ENCODE measurements at places on chromosomes 12 and 14.

- no peak for DNase-seq
These were observed 43.8 kb downstream of the EVL start for GRCh38 chr14:100108840-100109593.

- DNase-seq, result no peak
These were observed 55.3 kb downstream of the GALNT16 start for GRCh38 chr14:69315301-69315700.

DNA sequence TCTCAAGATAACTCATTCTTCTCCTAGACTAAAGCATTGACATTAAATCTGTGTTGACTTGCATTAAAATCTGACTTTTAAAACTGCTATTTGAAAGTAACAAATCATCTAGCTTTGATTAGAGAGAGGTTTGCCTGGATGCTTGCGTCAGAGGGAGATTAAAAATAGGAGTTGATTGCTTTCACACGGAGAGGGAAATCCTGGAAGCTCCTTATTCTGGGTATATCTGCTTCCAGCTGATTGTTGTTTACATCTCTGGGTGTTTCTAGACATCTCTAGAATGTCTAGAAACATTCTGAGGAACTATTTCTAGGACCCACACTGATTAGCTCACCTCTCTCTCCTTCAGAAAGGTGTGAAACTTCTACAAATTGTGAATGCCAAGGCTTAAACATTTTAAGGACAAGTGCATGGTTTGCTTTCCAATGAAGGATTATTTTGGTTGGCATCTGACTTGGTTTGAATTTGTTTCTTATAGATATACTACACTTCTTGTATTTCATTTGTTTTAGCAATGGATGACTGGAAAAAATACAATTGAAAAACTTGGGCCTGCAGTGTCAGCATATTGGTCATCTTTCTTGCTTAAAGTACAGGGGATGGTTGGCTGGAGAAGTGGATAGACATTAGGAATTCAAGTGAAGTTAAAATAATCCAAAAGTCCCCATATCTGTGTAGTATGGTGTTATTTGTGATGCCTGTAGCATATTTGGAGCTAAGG, 2.1 kb downstream of the DIP2B start:
- no peak for DNase-seq

DNA sequence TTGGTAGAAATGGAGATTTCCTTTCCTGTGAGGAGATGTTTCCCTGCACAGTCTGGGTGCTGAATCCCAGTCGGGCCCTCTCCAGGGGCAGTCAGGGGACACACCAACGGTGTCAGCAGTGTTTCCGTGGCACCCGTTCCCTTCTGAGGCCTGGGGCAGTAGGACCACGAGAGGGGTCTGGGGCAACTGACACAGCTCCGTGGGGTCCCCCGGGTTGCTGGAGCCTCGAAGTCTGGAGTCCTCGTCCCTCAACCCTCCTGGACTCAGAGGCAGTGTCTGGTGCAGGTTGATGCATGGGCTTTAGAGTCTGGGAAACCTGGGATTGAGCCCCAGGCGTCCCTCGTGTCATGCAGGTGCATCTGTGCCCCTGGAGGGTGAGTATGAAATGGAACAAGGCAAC, 327.3 kb downstream of the ADGRD1 start:
- no peak for DNase-seq

GRCh38 chr14:71529848-71530247, 402.4 kb upstream of the RGS6 start:
- no peak for DNase-seq

DNA sequence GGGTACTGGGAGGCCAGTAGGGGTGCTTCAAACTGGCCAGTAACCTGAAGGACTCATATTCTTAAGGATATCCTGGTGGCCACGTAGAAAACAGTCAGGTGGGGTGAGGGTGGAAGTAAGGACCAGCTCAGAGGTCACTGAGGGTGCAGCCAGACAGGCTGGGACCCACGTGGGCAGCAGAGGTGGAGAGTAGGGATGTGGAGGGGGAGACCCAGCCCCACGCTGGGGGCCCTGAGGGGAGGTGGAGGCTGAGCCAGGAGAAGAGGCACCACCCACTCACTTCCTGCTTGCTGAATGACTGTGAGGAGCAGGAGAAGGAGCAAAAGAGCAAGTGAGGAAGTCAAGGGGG, 12.6 kb upstream of the SERPINA3 start:
- no peak for DNase-seq

Data from naive thymus-derived CD8-positive, alpha-beta T cell (primary cell).